ENCODE measurements at places on chromosomes 16 and 17.

DNA sequence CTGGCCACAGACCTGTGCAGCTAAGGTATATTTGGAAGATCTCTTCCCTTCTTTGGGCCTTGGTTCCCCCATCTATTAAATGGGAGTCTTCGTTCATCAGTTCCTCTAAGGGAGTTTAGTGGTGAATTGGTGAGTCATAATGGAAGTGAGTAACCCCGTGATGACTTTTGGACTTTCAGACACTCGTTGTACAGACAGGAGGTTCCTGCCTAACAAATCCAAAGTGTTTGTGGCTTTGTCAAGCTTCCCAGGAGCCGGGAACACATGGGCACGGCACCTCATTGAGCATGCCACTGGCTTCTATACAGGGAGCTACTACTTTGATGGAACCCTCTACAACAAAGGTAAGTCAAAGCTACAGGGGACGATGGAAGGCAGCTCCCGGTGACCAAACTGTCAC lies 40.4 kb downstream of the WSCD1 start:
- DNase-seq: no peak

DNA sequence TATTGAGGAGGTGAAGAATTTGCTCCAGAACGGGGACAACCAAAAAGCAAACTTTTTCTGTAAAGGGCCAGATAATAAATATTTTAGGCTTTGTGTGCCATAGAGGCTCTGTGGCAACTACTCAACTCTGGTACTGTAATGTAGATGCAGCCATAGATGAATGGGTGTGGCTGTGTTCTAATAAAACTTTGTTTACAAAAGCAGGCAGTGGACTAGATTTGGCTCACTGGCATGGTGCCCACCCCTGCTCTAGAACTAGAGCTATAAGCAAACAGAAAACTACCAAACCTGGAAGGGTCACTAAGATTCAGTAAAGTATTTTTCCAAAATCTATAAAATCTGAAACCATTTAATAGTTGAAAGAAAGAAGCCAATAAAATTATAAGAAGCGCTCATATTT lies 24.6 kb upstream of the SMURF2 start:
- no peak for DNase-seq

- DNase-seq: no peak
Observed at GRCh38 chr17:56528696-56529095, 64.8 kb upstream of the NOG start.

GRCh38 chr16:67865318-67865717 lies 7.5 kb upstream of the EDC4 start:
- no peak for DNase-seq

DNA sequence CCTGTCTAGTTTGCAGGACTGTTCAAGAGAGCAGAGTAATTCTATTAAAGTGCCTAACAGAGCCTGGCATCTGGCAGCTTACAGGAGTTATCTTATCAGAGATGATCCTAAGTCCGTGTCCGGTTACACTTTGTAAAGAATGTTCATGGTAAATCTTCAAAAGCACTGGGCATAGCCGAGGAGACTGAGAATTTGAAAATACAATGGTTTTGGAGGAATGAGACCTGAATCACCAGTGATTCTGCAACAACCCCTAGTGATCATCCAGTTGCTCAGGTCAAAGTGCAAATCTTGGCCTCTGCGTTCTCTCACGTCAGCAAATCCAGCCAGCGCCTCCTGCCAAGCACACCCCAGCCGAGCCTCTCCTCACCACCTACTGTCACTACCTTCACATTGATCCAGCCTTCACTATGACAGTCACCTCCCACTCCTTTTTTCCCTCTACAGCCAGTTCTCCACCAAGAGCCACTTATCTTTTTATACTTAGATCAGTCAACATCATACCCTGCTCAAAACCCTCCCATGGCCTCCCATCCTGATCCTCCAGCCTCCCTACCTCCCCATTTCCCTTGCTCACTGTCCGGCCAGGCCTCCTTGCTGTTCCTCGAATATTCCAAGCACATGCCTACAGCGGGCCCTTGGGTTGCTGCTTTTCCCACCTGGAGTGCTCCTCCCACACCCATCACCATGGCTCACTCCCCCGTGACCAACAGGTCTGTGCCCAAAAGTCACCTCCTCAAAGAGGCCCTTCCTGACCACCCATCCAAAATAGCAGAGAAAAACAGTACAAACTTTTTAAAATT lies 57.4 kb upstream of the ERN1 start:
- DNase-seq: no peak

DNA sequence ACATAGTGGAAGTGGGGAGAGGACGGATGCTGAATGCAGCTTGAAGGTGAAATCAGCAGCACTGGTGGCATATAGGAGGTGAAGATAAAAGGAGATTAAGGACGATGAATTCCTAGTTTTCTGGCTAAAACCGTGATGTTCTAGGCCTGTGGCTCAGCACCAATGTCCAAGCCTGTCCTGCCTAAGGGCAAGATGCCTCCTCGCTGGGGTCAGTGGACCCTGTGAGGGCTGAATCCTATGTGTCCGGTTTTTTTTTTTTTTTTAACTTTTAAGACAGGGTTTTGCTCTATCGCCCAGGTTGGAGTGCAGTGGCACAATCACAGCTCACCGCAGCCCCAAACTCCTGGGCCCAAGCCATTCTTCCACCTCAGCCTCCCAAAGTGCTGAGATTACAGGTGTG lies 12.8 kb downstream of the CPNE2 start:
- no peak for DNase-seq

DNA sequence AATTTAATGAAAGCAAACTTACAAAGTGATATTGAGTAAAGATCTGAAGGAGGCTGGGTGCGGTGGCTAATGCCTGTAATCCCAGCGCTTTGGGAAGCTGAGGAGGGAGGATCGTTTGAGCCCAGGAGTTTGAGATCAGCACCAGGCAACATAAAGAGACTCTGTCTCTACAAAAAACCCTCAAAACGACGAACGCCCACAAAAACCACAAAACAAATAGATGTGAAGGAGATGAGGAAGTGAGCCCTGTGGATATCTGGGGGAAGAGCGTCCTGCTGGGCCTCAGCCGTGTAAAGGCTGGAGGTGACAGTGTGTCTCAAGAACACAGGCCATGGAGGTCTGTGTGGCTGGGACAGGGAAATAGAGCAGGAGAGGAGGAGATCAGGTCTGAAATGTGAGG lies 68.8 kb downstream of the ITFG1 start:
- DNase-seq: no peak

DNA sequence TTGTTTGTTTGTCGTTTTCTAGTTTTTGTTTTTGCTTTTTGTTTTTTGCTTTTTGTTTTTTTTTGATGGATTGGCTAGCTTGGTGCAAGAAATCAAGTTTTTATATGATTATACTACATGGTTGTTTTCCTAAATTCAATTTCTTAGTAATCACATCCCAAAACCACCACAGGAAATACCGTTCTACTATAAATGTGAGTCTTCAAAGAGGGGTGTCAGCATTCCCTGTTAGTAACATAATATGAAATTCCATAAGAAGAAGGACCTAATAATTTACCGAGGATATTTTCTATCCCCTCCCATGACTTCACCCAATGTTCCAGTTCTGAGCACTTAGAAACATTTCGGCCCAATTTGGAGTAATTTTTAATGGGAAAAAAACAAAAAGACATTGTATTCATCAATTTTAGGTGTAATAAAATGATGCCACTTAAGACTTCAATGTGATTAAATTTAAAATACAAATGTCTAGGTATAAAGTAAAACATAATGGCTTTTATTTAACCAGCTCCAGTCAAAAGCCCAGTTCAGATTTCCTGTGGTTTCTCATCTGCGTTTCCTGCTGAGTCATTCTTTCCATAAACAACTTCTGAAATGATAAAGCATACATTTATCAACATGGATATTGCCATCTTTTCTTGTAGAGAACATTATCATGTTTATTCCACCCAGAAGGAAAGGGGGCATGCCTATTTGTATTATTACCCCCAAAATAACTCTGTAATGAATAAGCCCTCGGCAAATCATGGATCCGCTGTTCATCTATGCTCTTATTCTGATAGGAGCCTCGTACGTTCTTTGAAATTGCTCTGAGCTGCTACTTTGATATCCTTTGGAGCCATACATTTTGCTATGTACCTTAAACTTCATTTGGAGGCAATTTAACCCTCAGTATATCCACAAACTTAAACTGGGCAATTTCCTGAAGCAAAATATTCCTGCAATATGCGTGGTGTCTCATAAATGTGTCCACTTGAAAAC lies 28.1 kb downstream of the HSBP1 start:
- DNase-seq: no peak

DNA sequence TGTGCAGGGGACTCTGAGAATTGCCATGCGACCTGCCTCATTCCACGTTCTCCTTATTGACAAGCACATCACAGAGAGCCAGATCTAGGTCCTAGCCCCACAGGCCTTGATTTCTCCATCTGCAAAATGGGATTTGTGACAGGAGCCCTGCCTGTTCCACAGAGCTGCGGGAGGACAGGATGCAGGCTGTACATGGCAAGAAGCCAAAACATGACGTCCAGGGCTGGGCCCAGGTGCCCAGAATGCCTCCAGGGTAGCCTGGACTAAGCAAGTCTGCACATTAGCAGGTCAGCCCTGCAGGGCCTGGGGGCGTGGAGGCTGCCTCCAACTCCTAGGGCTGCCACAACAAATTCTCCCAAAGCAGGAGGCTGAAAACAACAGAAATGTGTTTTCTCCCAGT lies 235.7 kb upstream of the SDK2 start:
- DNase-seq: peak; percentile 17

DNA sequence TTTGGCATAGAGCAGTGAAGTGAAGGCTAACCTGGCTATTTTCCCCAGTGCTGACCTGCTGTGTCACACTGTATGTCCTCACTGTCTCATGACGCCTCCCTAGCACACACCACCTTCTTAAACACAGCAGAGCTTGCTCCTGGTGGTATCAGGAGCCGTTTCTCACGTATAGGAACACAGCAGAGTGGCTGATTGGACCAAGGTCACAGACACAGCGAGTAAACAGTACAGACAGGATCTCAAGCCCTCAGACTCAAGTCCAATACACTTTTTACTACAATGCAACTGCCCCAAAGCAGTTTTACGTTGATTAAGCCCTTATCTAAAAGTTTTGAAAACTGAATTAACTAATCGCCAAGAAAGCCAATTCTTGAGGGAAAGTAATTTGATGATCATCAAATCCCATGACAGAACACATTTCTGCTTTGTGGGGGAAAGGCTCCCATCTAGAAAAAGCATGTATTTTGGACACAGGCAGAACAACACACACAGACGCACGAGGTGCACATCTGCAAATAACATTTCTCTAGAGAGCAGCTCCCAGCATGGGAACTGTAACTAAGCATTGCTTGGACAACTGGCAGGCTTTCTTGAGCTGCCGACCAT lies 15.2 kb downstream of the ARHGAP17 start:
- no peak for DNase-seq

DNA sequence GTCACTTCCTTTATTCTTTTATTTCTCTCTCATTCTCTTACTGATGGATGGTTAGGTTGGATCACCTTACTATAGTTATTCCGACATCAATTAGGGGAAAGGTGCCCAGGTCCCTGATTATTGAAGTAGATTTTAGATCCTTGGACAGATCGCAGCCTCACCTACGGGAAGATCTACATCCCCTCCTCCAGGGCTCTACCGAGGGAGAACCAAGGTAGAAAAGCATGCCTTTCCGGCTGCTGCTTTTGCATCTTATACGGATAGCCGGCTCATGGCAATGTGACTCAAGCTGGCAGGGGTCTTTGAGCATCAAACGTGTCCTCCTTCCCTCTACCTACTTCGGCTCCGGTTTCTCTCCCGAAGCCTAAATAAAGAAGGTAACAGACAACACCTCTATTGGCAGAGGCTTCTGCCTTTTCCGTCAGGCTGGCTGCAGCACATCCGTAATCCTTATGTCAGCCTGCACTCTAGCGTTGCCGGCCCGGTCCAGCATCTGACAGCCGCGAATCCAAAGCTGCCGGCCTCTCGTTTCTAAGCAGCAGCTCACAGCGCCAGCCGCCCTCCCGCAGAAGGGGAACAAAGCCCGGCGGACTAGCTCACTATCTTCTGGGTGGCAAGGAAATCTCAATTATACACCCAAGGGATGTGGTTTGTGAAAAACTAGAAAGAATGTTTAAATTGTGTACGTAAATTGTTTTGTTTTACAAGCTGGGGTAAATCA lies 46.9 kb downstream of the IRX6 start:
- no peak for DNase-seq

DNA sequence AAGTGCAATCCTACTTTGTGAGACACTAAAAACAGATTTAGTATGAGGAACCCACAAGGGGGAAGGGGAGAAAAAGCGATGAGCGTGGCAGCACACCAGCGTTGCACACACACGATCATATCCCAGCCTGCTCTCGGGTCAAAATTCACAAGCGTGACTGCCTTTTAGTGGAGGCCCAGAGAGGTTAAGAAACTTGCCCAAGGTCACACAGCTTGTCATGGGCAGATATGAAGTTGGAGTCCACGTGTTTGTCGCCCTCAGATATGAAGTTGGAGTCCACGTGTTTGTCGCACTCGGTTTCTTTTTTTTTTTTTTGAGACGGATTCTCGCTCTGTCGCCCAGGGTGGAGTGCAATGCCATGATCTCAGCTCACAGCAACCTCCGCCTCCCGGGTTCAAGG lies 58.3 kb downstream of the TIMM22 start:
- DNase-seq: no peak

GRCh38 chr16:69762814-69763598 lies 874 bp downstream of the WWP2 start:
- no peak for DNase-seq

GRCh38 chr17:49707246-49707607 lies 537 bp downstream of the SLC35B1 start:
- no peak for DNase-seq
